ENCODE measurements at places on chromosomes 5 and 9.

DNA sequence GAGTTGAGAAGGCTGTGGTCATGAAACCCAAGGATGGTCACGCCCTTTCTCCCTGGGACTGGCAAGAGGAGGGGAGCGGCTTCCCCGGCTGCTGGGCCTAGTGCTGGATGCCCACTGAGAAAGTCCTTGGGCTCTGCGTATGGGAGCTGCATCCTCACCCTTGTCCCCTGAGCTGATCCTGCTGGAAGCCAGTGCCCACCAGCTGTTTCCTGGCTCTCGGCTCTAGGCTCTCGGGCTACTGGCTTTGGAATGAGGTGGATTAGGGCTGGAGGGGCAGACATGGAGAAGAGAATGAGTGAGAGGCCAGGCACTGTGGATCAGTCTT is 149.3 kb upstream of the PPP1R26 start:
- DNase-seq, result no peak

- DNase-seq, result no peak
Measured at GRCh38 chr5:168822745-168823281, 243.6 kb upstream of the PANK3 start.

- no peak for DNase-seq
Measured at GRCh38 chr5:36839489-36840476, 36.8 kb upstream of the NIPBL start.

- no peak for DNase-seq
Measured at GRCh38 chr5:82622205-82622604, 344.1 kb upstream of the RPS23 start.

DNA sequence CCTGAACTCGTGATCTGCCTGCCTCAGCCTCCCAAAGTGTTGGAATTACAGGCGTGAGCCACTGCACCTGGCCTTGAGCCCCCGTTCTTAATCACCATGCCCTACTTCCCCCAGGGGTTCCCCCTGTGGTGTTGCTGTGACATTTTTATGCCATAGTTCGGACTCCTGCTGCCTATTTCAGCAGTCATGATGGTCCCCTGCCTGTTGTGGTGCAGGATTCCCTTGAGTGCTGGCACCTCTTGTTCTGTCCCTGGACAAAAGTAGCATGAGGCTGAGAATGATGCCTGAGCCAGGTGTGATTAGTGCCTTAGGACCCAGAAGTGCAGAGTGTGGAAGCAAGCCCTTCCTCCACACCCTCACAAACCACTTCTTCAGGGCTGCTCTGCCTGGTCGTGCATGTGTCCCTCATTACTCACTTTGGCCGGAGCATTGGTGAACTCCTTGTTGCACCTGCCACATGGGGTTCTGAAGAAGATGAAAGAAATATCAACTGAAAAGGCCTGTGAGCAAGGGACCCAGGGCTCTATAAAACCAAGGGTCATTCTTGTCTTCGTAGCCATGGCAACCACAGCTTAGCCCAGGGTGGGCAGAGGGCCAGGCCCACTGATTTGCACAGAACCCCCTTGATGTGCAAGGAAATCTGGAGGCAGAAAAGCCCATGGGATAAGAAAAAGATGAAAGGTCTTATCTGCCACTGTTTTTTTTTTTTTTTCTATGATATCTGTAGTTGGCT is 228.0 kb downstream of the NTRK2 start:
- no peak for DNase-seq

DNA sequence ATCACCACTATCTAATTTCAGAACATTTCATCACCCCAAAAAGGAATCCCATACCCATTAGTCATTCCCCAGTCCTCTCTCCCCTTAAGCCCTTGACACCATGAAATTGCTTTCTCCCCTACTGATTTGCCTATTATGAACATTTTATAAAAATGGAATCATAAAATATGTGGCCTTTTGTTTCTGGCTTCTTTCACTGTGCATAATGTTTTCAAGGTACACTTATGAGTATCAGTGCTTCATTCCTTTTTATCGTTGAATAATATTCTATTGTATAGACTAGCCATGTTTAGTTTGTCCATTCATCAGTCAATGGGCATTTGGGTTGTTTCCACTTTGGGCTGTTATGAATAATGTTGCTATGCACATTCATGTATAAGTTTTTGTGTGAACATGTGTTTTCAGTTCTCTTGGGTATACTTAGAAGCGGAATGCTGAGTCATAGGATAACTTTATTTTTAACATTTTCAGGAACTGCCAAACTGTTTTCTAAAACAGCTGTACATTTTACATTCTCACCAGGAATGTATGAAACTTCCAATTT is 40.4 kb upstream of the FGF1 start:
- no peak for DNase-seq

DNA sequence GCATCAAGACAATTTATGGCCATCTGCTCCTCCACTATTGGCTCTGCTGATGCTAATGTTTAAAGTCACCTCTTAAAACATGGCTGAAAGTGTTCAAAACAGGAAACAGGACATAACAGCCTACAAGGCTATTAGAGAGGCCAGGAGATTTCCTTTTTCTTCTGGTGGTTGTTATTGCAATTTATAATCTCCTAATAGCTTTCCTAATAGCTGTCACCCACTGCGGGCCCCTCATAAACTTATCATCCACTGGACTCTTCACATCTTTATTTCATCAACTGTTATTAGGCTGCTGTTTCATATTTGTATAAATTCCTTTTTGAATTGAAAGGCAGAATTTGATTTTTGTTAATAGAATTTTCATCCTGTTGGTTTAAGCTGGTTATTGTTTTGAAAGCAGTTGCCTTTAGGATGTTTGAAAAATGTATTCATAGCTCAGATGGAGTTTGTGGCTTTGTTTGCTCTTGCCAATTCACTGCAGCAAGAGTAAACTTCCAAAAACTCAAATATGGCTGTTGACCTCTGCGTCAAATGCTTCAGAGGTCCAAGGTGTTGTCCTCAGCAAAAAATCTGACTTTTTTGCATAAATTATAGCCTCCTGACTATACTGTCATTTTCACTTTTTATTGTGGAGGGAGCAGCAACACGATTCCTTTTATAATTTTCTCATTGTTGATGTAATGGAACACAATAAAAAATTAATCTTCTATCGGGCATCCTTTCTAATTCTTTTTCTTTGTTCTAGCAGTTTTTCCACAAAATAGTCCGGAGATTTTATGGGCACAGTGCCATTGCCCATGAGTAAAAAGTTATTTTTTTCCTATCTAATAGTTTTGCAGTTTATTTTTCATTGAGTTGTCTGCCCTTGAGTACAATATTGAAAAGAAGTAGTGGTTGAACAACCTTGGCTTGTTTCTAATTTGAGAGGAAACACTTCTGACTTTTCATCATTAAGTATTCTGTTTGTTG is 69.3 kb downstream of the MAT2B start:
- no peak for DNase-seq

DNA sequence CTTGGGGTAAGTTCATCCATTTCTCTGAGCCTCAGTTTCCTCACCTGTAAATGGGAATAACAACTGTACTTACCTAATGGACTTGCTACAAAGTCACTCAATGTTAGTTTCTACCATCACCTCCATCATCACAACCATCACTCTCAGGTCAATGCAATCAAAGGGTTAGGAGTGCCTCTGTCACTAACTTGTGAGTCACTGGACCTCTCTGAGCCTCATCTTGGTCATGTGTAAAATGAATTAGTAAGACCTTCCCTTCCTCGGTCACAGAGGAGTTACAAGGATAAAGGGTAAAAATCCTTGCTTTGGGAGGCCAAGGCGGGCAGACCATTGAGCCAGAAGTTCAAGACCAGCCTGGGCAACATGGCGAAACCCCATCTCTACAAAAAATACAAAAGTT is 12.8 kb downstream of the FABP6 start:
- no peak for DNase-seq
